ENCODE measurements at places on chromosomes 6 and 20.

DNA sequence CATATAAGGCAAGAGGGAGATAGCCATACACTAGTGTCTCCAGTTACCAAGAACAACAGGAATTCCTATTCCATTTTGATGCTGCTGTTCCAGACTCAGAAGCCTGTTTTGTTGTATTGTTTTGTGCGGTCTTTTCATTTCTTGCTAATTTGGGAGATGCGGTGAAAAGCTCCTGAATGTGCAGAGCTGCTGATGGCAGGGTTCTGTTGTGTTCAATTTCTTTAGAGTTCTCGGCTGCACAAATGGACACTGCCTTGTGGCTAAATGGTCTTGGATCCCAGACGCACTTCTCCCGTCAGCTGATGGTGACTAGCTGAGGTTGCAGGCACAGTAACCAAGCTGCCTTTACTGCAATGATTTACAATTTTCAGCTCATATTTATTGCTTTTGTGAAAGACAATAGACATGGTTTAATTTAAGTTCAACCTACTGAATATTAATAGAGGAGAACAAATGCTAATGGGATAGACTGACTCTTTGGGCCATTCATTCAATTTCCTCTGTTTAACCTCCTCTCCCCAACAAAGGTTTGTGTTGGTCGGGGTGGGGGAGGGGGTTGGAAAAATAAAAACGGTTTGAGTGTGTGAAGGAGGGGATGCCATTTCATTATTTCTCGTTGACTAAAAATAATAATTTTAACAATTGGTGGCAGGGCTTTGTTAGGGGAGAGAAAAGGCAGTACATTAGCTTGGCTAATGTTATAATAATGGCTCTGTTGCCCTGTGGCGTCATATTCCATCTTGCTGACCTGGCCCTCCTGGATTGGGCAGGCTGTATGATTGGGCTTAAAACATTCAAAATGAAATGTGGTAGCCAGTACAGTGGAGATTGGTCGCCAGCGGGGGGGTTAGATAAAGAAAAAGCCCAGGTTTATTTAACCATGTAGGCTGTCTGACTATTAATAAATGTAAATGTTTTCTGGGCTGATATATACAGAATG lies 159.5 kb downstream of the JARID2 start:
- DNase-seq, result no peak

GRCh38 chr6:6645261-6645917 lies 56.9 kb downstream of the LY86 start:
- DNase-seq, result no peak

GRCh38 chr6:14031516-14031915 lies 86.1 kb upstream of the CD83 start:
- DNase-seq, result no peak

DNA sequence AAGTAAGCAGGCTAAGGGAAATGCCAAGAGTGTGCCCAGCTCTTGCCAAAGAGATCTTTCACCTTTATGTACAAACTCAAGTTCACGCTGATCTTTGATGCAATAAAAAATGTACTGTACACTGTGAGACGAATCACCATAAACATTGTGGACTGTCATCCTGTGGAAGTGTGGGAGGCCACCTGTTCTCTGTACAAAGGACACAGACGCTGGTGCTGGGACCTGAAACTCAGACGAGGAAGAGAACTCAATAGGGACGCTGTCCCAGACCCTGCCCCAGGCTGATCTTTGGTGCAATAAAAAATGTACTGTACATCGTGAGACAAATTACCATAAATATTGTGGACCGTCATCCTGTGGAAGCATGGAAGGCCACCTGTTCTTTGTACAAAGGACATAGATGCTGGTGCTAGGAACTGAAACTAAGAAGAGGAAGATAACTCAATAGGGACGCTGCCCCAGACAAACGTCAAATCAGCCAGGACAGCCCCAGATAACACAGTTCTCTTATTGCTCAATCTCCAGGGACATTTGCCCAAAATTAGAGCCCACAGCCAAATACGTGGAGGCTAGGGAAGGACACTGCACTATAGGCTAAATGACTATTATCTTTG lies 312.7 kb upstream of the SGK1 start:
- no peak for DNase-seq

GRCh38 chr6:43903739-43904290 lies 133.8 kb downstream of the VEGFA start:
- no peak for DNase-seq

GRCh38 chr6:71028236-71028876 lies 71.5 kb upstream of the B3GAT2 start:
- no peak for DNase-seq

DNA sequence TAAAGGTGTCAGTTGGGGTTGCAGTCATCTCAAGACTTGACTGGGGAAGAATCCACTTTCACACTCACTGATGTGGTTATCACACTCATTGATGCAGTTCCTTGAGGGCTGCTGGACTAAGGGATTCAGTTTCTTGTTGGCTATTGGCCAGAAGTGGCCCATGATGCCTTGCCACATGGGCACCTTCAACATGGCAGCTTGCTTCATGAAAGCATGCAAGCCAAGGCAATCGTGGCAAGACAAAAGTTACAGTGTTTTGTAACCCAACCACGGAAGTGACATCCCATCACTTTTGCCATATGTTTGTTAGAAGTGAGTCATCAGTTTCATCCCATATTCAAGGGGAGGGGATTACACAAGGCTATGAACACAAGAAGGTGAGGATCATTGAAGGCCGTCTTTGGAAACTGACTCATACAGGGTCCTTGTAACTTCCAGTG lies 3.8 kb upstream of the RANBP9 start:
- no peak for DNase-seq

DNA sequence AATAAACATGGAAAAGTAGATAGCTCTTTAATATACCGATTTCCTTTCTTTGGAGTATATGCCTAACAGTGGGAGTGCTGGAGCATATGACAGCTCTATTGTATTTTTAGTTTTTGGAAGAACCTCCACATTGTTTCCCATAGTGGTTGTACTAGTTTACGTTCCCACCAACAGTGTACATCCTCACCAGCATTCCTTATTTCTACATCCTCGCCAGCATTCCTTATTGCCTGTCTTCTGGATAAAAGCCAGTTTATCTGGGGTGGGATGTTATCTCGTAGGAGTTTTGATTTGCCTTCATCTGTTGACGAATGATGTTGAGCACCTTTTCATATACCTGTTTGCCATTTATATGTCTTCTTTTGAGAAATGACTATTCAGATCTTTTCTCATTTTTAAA lies 2.6 kb downstream of the MICA start:
- no peak for DNase-seq

DNA sequence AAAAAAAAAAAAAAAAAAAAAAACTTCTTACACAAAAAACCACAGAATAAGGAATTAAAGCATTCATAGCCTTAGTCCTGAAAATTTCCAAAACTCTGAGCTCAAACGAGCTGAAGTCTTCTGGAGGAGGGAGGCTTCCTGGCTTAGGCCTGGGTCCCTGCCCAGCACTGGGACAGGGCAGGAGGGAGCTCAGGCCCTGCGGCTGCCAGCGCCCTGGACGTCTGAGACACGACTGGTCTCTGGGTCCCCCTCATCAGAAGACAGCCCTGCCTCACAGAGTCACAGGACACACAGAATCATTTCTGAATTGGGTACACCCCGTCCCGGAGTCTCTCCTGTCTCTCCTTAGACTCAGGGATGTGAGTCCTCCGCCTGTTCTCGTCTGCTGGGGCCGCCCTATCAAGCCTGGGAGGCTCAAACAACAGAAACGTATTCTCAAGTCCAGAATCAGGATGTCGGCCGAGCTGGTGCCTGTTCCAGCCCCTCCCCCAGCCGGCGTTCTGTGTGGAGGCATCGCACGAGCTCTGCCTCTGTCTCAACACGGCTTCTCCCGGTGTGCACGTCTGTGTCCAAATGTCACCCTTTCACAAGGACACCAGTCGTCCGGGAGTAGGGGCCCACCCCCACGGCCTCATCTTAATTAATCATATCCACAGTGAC lies 39.4 kb downstream of the ZBTB46 start:
- DNase-seq, result no peak

DNA sequence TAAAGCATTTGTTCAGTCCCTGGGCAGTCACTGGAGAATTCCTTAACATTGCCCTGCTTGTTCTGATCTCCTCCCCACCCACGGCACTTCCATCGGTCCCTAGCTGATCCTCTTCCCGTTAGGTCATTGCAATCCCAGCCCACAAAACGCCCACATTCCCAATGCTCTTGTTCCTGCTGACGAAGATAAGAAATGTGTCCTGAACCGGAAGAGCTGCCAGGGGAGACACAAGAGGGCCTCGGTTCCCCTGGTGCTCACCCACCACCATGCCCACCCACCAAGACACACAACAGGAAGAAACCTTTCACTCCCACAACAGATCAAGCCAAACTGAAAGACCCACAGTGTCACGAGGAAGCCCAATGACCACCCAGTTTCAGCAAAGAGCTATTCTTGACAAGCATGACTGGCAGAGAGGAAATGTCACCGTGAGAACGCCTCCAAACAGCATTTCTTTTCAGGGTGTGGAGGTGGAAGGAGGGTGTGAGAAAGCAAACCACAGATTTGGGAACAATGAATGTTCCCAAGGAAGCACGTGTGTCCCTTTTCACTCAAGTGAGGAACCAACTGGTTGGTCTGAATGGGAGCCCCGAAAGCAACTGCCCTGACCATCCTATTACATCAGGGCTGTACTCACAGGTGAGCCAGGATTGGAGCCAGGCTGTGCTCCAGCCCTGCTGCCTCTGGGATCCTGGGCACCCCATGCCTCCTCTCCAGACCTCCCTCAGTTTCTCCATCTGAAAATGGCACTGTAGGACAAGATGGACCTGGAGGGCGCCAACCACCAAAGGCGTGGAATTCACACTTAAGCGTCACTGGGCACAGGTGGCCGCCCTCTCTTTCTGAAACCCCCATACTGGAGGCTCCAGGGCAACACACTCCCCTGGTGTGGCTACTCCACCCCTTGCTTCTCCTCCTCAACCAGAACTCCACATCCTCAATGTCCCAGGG lies 97.5 kb downstream of the ZMYND8 start:
- DNase-seq, result no peak

DNA sequence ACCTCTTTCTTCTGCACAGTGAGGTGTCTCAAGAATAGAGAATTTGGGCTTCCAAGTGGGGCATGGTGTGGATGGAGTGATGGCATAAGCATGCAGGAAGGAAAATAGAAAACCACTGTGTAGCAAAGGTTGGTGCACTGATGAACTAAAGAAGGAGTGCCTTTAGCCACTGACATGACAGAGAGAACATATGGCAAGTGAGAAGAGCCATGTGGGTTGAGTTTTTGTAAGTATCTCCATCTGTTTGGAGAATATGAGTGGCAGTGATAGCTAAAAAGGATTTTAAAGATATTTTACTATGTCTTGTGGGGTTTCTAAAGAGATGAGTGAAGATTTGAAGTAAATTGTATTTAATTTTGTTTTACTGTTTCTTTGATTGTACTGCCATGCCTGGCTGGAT lies 160.5 kb upstream of the GRIK2 start:
- no peak for DNase-seq

- no peak for DNase-seq
These were observed 141.5 kb downstream of the ATXN1 start for GRCh38 chr6:16619777-16620176.

GRCh38 chr20:64114356-64114971 lies 7.1 kb upstream of the NPBWR2 start:
- no peak for DNase-seq

Measured in T-helper 17 cell (primary cell).